Stimulated activated CD8-positive, alpha-beta memory T cell treated with anti-CD3 and anti-CD28 coated beads, Interleukin-15, amount 100 ng/mL, for 48 hours (primary cell): ENCODE measurements at places on chromosomes 5 and 9.

- no peak for DNase-seq
Measured at GRCh38 chr5:140603734-140604133, 29.2 kb downstream of the CD14 start.

GRCh38 chr5:55191165-55191564 is 18.2 kb upstream of the CDC20B start:
- no peak for DNase-seq

DNA sequence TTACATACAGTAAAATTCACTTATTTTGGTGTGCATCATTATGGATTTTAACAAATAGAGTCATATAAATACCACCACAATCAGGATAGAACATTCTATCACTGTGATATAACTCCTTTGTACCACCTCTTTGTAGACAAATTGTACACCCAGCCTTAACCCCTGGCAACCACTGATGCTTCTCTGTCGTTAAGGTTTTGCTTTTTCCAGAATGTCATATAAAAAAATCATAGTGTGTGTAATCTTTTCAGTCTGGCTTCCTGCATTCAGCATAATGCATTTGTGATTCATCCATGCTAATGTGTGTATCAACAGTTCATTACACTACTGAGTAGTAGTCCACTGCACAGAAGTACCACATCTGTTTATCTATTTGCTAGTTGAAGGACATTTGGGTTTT is 81.2 kb downstream of the ARSB start:
- DNase-seq, result no peak

DNA sequence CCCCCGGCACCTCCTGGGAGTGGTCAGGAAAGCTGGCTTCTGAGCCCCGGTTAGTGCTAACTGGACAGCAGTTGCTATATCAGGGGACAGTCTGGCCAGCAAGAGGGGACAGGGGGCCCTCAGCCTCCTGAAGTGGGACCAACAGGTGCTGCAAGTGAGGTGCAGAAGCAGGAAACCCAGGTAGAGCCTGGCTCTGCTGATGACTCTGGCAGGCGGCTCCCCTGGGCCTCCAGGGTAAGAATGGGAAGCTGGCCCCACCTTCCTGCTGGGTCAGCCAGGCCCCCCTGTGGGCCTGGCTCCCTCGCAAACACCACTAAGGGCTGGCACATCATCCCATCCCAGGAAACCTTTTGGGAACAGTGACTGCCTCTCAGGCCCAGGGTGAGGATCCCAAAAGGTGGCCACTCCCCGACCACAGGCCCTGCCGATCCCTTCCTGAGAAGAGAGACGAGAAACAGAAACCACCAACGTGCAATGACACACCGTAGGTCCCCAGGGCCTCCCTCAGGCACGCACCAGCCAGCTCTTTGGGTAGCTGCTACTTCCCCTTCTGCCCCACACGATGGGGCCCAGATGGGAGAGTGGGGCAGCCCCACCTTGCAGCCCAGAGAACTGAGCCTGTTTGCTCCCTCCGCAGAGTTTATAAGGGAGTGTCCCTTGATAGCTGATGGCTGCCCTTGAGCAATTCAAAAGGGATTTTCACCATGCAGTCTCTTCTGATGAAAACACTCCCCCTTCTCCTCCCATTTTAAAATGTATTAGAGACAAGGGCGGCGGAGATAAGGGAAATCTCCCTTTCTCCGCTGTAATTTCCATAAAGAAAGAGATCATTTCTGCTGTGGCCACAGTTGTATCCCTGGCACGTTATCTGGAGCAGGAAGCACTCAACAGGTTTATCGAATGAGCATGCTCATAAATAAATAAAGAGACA is 76.8 kb downstream of the STK10 start:
- peak; percentile 85 for DNase-seq

GRCh38 chr5:170471551-170472178 is 32.2 kb upstream of the KCNIP1 start:
- no peak for DNase-seq
